Upper lobe of right lung (tissue), 1 donor: ENCODE measurements at places on chromosomes 2 and 18. TPM values are rescaled to one million over a fixed set of nuclear protein-coding genes. Genes with fewer than 3 reads are reported as not detected.
A peak's percentile ranks its signal among the peaks of the same experiment; 100 is the strongest.

LINC00305 gene
- total RNA-seq = not detected

EHD3 gene
- 13.0 TPM for total RNA-seq

GRCh38 chr18:62001396-62001795 is 108.6 kb upstream of the RNF152 start:
- H3K4me3 ChIP-seq = no peak overlapping the region
- no peaks in the 10 kb centered on the region for H3K27me3 ChIP-seq
- H3K4me1 ChIP-seq = no peaks in the 10 kb centered on the region
- DNase-seq = no peak
- H3K36me3 ChIP-seq = no peaks in the 10 kb centered on the region

GCKR gene
- total RNA-seq = not detected

TGFA gene
- total RNA-seq = 9.1 TPM

DNA sequence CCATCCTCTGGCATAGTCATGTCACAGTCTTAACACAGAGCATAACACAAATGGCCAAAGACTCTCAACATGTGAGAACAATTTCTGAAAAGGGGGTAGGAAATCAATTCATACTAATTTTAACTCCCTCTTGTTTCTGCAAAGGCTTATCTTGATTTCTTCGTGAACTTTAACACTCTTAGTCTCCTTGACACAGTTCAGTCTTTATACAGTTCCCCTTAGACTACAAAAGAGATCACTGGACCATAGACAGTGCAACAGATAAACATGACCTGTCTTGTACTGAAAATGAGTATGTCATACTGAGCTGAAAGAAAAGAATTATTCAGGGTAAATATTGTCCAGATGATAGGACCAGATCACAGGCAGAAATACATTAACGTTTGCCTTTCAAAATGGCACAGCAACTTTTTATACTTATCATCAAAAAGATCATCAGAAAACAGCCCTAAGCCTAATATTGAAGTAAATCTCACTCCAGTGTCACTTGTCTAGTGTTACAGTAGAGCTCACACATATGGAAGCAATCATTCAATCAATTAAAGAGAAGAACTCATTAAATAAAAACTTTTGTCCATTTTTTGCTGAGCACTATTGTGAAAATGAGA is 56.4 kb upstream of the VRK2 start:
- no peaks in the 10 kb centered on the region for H3K36me3 ChIP-seq
- H3K27ac ChIP-seq = no peak overlapping the region
- H3K27me3 ChIP-seq = no peaks in the 10 kb centered on the region
- DNase-seq = no peak

DNA sequence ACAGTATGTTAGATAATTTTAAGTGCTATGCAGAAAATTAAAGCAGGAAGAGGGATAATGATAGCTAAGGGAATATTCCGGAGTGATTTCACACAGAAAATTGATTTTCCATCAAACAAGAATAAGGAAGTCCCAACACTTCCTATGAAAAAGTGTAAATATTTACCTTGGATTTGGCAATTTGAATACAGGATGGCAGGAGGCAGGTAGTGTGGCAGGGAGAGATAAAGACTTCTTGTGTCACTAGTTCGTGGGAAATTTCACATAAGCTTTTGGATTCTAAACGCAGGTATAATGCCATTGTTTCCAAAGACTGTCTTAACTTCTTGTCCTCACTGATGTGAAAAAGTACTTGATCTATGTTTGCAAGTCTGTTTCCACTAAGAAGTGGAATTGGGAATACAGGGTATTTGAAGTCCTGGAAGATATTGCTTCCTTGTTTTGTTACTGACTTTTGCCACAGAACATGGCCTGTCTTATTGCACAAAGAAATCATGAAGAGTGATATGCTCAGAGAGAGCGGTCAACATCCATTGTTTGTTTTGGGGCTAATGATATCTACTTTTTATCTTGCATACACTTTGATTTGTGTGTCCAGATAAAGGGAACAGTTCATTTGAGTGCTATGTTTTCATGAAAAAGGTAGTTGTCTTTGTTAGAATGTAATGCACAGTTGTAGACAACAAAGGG is 1216.1 kb upstream of the FAM98A start:
- H3K27me3 ChIP-seq = no peaks in the 10 kb centered on the region
- no peak overlapping the region for H3K27ac ChIP-seq
- H3K36me3 ChIP-seq = no peaks in the 10 kb centered on the region
- no peak overlapping the region for H3K4me3 ChIP-seq

DNA sequence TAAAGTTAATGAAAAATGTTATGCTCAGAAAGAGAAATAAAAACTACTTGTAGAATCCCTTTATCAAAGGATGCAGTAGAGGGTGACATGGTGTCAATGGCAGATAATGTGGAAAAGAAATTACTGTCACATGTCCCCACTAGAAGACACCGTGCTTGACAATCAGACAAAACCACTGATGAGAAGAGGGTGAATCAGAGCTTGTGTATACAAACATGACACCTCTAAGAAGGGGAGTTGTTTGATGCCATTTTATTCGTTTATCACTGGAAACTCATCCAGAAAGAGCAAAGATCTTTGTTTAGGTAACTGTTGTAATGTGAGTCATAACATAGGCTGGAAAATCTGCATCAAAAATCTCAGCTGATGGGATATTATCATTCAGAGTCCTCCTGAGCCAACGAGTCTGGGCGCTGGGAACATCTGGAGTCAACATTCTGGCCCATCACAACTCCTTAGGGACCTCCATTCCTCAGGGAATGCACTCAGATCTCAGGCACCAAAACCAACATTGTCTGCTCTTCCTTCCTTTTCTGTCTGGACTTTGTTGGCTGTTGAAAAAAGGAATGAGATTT is 49.5 kb upstream of the RAB12 start:
- no peak overlapping the region for H3K4me3 ChIP-seq
- no peaks in the 10 kb centered on the region for H3K36me3 ChIP-seq
- H3K27ac ChIP-seq = no peak overlapping the region
- no peaks in the 10 kb centered on the region for H3K4me1 ChIP-seq
- DNase-seq = no peak

APOB gene
- total RNA-seq = 0.49 TPM

GRCh38 chr2:217822296-217823252 is 180.2 kb downstream of the TNS1 start:
- H3K4me3 ChIP-seq = no peak overlapping the region
- H3K4me1 ChIP-seq = peaks cover 41% of the 10 kb centered on the region
- no peak for DNase-seq
- H3K36me3 ChIP-seq = peaks cover 77% of the 10 kb centered on the region

DNA sequence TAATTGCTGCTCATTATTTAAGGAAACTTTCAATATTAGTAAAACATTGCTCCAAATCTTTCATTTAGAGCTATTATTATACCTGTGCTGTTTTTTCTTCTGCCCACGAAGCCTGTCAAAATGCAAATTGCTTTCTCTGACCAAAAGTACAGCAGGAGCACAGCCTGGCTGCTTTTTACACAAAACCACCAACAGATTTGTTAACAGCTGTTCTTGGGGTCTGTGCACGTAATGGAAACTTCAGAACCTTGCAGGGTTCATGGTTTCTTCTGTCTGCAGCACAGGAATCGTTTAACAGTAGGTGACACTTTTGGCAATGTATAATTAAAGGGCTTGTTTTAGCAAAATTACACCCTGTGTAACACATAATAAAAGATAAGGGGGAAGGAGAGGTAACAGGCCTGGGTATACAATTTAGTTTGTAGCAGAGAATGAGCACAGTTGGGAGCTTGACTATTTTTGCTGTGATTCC is 447.3 kb downstream of the KCNJ3 start:
- no peaks in the 10 kb centered on the region for H3K4me1 ChIP-seq
- H3K27me3 ChIP-seq = no peaks in the 10 kb centered on the region
- no peak overlapping the region for H3K4me3 ChIP-seq
- no peak for DNase-seq
- H3K36me3 ChIP-seq = no peaks in the 10 kb centered on the region

- no peak for DNase-seq
- no peak overlapping the region for H3K4me3 ChIP-seq
- H3K27me3 ChIP-seq = no peaks in the 10 kb centered on the region
- H3K36me3 ChIP-seq = no peaks in the 10 kb centered on the region
- no peak overlapping the region for H3K27ac ChIP-seq
Measured at GRCh38 chr2:17791817-17792130, 24.5 kb upstream of the MSGN1 start.

DNA sequence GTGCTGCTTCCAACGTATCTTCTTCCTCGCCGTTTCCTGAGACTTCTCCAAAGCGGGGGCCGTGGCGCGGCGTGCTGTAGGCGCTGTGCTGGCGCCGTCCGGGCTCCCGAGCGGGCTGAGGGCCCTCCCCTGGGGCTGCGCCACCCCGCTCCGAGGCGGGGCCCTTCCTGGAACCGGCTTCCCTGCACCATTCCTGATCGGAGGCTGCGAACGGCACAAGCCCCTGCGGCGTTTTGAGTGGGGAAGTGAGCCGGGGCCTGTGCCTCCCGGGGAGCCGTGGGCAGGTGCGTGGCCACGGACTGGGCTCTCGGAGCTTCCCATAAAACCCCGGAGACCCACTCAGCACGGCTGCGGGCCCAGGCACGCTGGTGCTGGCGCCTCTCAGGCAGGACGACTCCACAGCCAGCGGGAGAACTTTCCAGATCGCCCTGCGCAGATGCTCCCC is 74.7 kb downstream of the PSMG2 start:
- peak overlapping the region; percentile 33 for H3K4me3 ChIP-seq
- no peak overlapping the region for H3K27ac ChIP-seq
- H3K27me3 ChIP-seq = no peaks in the 10 kb centered on the region
- H3K4me1 ChIP-seq = no peaks in the 10 kb centered on the region
- H3K36me3 ChIP-seq = no peaks in the 10 kb centered on the region

DNA sequence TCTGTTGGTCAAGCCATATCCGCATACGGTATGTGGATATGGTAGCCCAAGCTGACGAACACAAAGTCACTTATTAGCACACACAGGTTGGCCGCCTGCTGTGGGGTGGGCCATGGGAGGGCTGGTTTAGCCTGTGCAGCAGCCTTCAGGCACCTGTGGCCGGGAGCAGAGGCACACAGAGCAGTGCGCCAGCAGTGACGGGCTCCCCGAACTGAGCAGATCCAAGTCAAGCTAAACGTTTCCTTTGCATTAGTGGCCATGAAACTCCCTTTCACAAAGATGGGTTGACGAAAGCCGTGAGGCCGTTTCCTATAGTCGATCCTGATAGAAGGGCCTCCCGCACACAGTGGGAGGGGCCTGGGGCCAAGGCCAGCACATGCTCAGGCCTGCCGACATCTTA is 72.1 kb downstream of the TSHZ1 start:
- no peak overlapping the region for H3K27ac ChIP-seq
- DNase-seq = no peak
- no peaks in the 10 kb centered on the region for H3K27me3 ChIP-seq
- H3K36me3 ChIP-seq = peaks cover 18% of the 10 kb centered on the region

GRCh38 chr2:199144036-199144435 is 313.7 kb downstream of the SATB2 start:
- no peak overlapping the region for H3K4me3 ChIP-seq
- no peaks in the 10 kb centered on the region for H3K27me3 ChIP-seq
- no peaks in the 10 kb centered on the region for H3K4me1 ChIP-seq
- H3K27ac ChIP-seq = no peak overlapping the region
- H3K36me3 ChIP-seq = no peaks in the 10 kb centered on the region

CCDC74B gene
- total RNA-seq = 0.78 TPM

PPP4R3B gene
- 65.5 TPM for total RNA-seq

- DNase-seq = no peak
- no peak overlapping the region for H3K4me3 ChIP-seq
- no peak overlapping the region for H3K27ac ChIP-seq
- no peaks in the 10 kb centered on the region for H3K27me3 ChIP-seq
- H3K4me1 ChIP-seq = no peaks in the 10 kb centered on the region
Measured at GRCh38 chr2:65663831-65664407, 231.5 kb upstream of the SPRED2 start.

DNA sequence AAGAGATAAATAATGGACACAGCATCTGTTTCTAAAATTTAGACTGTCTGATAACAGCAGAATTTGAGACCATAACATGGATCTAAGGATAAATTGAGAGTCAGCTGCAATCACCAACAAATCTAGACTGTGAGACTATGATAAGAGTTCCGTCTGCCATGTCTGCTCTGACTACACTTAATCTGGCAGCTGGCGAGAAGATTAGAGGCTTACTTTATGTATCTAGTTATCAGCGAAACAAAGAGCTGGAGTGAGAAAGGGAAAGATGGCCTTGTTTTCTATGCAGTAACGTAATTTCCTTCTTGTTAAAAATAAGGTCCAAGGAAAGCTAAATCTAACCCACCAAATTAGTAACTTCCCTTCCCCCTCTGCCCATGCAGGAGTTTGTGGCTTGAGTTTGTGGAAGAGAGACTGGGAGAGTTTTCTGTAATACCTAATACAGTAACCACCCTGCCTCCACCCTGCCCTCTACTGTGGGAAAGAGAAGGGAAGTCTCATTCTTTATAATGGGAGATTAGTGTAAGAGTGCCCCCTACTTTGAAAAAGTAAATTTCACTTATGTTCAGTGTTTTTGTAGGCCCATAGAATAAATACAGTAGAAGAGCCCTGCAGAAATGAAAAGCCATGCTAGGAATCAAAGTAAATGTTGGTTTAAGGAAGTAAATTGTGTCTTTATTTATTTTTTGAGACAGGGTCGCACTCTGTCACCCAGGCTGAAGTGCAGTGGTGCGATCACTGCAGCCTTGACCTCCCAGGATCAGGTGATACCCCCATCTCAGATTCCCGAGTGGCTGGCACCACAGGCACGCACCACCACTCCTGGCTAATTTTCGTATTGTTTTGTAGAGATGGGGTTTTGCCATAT is 27.5 kb downstream of the EML4 start:
- H3K27ac ChIP-seq = no peak overlapping the region
- peaks cover 52% of the 10 kb centered on the region for H3K4me1 ChIP-seq
- no peaks in the 10 kb centered on the region for H3K36me3 ChIP-seq
- DNase-seq = no peak
- no peak overlapping the region for H3K4me3 ChIP-seq
- H3K27me3 ChIP-seq = no peaks in the 10 kb centered on the region

DNA sequence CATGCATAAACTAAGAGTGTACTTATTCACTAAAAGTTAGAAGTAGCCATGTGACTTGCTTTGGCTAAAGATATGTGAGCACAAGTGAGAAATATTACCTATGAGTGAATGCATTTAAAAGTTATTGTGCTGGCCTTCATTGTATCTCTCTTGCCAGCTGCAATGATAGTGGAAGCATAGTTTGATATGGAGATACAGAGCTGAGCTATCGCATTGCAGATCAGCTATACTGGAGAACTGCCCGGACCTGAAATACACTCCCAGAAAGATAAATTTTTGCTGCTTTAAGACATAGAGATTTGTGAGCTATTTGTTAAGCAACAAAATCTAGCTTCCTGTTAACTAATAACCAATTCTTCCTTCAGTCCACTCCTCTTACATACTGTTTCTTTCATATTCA is 571.1 kb downstream of the CPS1 start:
- DNase-seq = no peak
- H3K4me3 ChIP-seq = no peak overlapping the region
- H3K27ac ChIP-seq = no peak overlapping the region
- no peaks in the 10 kb centered on the region for H3K4me1 ChIP-seq
- no peaks in the 10 kb centered on the region for H3K27me3 ChIP-seq

GRCh38 chr2:68482296-68482820 is 15.0 kb downstream of the APLF start:
- no peak for DNase-seq
- H3K27me3 ChIP-seq = no peaks in the 10 kb centered on the region
- no peaks in the 10 kb centered on the region for H3K36me3 ChIP-seq
- H3K27ac ChIP-seq = no peak overlapping the region

GRCh38 chr2:156659694-156660093 is 223.5 kb downstream of the GPD2 start:
- H3K4me3 ChIP-seq = no peak overlapping the region
- H3K27ac ChIP-seq = no peak overlapping the region
- DNase-seq = no peak

GRCh38 chr2:88698498-88699233 is 7.2 kb downstream of the RPIA start:
- no peaks in the 10 kb centered on the region for H3K27me3 ChIP-seq
- DNase-seq = no peak
- H3K4me3 ChIP-seq = no peak overlapping the region
- H3K4me1 ChIP-seq = peaks cover 5% of the 10 kb centered on the region
- peaks cover 20% of the 10 kb centered on the region for H3K36me3 ChIP-seq
